H54 (cell line): ENCODE measurements at places on chromosomes 1 and 21.

DNA sequence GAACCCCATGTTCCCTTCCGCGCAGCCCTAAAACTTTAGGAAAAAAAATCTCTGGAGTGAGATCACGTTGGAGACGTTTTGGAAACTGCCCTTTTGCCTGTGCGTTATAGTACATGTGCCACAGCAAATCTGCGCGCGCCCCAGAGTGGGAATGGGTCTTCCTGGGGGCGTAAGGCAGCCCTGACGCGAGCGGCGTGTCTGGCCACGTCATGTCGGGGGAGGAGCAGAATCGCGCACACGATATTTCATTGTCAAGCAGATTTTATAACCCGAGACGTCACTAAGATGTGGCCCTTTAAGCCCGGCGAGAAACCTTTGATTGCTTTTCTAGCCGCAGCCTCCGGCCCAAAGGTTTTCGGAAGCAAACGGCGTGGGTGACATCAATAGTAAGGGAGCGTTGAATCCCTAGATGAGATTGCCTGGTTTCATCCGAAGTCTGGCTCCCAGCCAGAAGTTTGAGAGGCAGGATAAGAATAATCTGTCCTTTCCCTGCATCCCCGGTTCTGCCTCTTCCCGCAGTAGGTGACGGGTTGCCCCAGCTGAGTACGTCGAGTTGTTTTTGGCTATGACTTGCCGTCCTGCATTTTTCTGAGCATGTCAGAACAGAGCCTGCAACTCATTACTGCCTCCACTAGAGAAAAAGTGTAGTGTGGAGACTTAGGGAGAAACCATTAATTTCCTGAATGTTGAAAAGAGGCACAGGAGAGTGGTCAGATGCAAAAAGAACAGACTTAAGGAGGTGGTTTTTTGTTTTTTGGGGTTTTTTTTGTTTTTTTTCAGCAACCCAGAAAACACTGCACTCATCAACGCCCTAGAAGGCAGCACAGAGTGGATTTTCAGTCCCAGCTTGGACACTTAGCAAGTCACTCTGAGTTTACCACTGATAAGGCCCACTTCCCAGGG lies 817 bp upstream of the PMVK start:
- peak; percentile 87 for DNase-seq

GRCh38 chr21:41016472-41016871 lies 151.5 kb upstream of the BACE2 start:
- no peak for DNase-seq

DNA sequence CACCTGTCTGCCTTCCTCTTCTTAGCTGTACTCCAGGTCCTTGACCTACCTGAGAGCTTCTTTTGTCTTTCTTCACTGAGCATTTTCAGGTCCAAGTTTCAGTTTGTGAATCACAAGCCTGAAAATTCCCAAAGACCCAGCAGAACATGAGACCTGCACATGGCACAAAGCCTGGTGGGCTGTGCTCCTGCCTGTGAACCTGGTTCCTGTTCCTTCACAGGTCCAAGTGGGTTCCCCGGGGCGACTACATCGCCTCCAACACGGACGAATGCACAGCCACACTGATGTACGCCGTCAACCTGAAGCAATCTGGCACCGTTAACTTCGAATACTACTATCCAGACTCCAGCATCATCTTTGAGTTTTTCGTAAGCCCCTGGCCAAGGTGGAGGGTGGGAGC lies 42.1 kb upstream of the SARS1 start:
- no peak for DNase-seq

- DNase-seq, result no peak
Observed at GRCh38 chr1:241611736-241612135, 28.4 kb downstream of the CHML start.

- no peak for DNase-seq
Observed at GRCh38 chr1:181778640-181779260, 282.8 kb downstream of the ZNF648 start.

GRCh38 chr1:58932859-58933598 lies 149.2 kb upstream of the JUN start:
- DNase-seq, result peak; percentile 79

DNA sequence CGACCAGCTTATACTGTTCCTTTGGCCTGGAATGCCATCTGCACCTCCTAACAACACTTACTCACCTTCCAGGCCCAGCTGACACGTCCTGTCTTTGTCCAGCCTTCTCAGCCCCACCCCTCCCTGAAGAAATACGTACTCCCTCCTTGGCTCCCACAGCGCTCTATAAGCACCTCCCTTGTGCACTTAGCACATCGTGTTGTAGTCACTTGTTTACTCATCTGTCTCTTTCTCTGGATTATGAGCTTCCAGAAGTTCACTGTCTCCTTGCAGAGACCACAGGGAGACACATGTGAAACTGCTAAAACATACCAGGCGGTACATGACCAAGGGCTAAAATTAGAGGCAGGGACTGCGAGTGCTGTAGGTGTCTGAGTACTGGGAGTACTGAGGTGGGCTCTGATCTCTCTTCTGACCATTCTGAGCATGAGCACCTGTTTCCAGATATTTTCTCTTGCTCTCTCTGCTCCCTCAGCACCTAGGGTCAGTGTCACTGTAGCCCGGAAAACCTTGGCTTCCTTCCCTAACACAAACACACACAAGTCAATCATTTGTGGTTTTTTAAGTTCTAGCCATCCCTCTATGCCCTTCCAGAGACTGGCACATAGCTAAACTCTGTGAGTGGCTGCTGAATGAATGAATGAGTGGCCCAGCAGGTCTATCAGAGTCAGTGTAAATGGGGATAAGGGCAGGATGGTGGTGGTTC lies 5.1 kb downstream of the DCST1 start:
- no peak for DNase-seq

- no peak for DNase-seq
Observed at GRCh38 chr1:167107456-167107855, 13.6 kb downstream of the STYXL2 start.

DNA sequence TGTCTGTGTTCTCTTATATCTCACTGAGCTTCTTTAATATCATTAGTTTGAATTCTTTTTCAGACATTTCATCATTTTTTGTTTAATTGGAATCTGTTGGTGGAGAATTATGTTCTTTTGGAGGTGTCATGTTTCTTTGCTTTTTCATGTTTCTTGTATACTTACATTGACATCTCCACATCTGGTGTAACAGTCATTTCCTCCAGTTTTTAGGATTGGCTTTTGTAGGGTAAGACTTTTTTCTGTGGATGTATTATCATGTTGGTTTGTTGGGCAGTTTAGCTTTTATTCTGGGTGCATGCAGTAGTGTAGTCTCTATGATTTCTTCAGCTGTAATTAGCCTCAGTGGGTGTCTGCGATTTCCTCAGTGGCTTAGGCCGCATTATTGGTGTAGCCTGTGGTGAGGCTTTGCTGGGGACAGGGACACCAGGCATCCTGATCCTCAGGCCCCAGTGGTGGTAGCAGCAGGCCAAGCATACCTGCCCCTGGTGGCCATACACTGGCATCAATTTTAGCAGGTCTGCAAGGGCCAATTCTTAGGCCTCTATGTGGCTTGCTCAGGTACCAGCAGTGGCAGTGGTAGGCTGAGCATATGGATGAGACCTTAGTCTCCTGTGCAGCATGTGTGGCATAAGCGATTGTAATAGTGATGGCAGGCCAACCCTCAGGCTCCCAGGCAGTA lies 77.6 kb upstream of the SAMD13 start:
- no peak for DNase-seq

DNA sequence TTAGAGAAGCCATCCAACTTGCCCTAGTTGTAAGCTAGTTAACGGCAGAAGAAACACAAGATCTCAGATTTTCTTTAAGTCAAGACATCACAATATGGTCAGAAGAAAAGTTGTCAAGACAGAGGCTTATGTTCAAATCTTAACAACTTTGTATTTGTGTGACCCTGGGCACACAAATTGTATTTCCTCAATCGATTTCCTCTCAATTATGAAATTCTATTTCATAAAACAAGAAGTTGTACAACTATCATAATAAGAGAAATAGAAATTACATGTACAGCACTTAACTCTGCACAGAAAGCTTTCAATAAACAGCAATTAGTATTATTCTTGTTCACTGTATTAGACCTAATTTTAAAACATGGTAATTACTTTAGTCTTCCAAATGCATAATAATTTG lies 62.9 kb upstream of the SDC3 start:
- no peak for DNase-seq

DNA sequence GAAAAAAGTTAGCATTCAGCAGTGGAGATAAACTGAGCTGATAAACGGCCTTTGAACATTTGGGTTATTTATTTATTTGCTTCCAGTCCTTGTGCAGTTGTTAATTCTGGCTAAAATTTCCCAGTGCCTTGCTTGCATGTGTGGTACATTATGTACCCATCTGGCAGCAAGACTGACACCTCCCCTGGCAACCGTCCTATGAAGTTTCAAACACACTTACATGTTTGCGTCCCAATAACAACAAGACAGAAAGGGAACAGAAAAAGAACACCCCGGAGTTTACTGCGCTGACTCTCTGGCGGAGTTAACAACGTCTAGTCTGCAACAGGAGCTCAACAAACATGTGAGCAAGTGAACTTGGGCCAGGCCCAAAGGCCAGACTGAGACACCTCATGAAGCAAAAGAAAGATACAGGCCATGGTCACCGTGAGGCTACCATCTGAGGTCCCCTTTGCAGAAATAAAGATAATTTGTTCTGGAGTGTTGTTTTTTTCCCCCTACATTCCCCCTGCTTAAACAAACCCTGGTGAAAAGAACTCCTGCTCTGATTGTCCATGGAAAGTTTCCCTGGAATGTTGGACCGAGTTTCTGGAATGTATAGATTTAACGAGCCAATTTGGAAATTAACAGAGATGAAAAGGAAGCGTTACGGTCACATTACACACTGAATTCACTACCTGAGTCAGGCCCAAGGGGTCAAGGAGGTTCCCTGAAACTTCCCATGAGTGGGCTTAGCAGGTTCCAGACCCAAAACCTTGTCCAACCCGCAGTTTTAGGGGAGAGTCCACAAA lies 33.4 kb downstream of the TRABD2B start:
- no peak for DNase-seq

GRCh38 chr21:46181436-46181835 lies 2.8 kb downstream of the SPATC1L start:
- DNase-seq, result no peak

- no peak for DNase-seq
Observed at GRCh38 chr1:226625832-226626576, 77.4 kb downstream of the STUM start.

- DNase-seq, result no peak
Observed at GRCh38 chr1:201245082-201245481, 38.2 kb upstream of the PKP1 start.

- no peak for DNase-seq
Observed at GRCh38 chr21:45539796-45540600, 2.2 kb downstream of the SLC19A1 start.
